Fibroblast of skin of scalp (primary cell): ENCODE measurements at places on chromosomes 6 and 20.

DNA sequence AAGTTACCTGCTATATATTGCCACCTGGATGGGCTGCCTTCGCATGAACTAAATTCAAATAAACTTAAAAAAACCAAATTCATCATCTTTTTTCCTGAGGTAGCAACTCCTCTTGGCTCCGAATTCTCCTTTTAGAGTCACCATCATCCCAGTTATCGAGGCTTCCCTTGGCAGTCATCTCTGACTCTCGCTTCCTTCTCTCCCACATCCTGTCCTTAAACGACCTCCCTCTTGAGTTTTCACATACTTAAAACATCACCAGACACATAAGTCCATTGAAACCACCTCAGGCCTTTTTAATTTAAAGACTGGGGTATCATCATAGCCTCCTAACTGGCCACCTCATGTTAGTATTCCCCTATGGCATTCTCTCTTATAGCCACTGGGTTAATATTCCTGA lies 296.1 kb upstream of the FLRT3 start:
- peak; percentile 7 for DNase-seq

DNA sequence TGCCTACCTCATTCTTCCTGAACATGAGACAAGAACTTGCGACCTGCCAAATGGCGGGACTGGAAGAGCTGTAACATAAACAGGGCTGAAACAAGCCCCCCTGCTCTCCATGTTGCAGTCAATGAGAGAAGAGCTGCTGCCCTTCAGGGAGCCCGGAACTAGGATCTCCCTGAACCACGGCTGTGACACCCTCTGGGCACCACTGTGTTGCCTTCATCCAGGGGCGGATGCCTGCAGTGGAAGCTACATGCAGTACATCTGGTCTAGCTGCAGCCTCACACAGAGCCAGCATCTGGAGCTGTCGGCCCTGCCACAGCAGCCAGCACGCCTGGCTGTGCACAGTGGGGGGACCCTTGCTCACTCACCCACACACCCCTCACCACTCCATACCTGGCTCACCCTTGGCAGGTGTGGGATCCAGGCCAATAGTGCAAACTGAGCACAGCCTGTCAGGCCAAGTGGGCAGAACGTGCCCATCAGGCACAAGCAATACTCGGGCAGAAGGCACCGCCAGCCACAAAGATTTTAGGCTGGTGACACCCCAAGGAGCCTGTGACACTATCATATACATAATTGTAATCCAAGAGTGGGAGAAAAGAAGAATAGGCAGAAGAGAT lies 451.3 kb downstream of the HTR1B start:
- no peak for DNase-seq

DNA sequence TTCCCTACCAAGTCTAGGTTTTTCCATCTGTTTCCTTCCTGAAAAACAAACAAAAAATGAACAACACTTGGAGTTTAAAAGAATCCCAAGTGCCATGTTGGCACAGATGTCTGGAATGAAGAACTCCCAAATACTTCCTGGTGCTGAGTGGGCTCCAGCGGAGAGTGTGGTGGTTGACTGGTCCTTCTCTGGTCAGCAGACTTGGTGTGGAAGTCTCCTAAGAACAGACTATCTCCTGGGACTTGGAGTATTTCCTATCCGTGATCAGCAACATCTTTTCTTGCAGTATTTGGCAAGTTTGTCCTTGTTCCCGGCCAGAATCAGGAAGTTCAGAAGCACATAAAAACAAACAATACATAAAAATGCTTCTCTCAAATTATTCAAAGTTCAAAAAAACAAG lies 154.1 kb downstream of the MTFR2 start:
- peak; percentile 51 for DNase-seq

DNA sequence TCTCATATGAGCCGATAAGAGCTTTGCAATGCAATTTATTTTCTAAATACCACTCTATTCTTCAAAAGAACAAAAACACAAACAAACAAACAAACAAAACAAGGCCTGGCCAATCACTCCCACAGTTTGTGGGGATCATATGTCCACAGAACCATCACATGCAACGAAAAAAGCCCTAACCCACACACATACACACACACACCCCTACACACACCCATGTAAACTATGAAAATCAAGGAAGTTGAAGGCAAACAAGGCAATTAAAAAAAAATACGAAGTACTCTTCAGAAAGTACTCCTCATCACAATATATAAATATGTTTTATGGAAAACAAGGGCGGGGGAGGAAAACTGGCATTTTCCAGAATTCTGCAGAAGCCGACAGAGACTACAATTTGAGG lies 66.2 kb upstream of the PTGIS start:
- no peak for DNase-seq

DNA sequence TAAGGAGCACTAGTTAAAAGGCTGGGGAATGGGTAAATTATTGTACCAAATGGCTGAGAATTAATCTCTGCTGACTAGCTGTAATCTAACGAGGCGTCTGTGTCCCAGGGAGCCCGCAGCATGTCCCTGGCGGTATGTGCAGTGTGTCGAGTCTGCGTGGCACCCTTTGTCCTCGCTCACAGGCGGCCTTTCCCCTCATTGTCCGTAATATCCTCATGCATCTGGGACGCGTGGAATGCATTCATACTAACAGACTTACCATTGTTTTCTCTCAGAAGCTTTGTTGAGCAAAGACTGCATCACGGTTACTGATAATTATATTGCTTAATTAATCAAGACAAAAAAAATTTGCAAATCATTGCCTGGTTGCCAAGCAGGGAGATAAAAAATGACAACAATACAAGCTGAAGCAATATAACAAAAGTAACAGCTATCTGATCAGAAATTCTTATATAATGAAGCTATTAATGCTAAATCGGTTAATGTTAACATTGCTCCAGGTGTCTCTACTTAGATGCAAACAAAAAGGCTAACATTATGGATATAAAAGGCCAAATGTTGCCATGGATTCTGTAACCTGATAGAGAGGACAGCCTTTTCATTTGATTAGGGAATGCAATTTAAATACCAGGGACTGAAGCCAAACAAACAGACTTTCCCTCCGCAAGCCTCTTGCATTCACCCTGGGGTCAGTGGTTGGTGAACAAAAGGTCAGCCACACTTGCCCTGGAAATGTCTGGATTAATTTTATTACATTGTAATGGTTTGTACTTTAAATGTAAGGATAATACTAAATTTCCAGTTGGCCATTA lies 124.8 kb downstream of the INSM1 start:
- no peak for DNase-seq

DNA sequence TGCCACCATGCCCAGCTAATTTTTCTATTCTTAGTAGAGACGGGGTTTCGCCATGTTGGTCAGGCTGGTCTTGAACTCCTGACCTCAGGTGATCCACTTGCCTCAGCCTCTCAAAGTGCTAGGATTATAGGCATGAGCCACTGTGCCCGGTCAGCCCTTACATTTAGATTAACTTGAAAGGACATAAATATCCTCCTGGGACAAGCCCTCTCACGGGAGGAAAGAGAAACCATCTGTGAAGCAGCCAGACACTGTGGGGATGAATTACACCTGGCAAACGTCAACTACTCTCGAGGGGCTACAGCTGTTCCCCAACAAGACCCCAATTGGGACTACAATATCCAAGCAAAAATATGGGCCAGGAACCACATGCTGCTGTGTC lies 32.7 kb upstream of the SAMHD1 start:
- DNase-seq = no peak

GRCh38 chr20:8073024-8073832 lies 53.7 kb upstream of the TMX4 start:
- peak; percentile 39 for DNase-seq

DNA sequence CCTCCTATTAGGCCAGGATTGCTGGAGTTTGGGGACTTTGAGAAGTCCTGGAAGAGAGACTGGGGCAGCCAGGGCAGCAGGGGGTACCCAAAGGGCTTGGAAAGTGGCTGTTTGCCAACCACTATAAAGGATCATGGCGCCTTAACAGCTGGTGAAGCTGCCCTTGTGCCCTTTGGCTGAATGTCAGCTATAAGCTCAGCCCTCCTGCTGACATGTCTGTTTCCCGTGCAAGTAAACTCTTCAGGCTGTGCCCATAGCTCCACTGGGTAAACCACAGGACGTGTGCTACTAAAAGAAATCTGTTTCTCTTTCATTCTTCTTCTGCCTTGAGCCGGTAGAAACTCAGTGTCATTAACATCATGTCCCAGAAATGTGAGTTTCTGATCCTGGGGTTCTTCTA lies 97.3 kb downstream of the CAP2 start:
- peak; percentile 51 for DNase-seq
